ENCODE measurements at places on chromosomes 2 and 18.

DNA sequence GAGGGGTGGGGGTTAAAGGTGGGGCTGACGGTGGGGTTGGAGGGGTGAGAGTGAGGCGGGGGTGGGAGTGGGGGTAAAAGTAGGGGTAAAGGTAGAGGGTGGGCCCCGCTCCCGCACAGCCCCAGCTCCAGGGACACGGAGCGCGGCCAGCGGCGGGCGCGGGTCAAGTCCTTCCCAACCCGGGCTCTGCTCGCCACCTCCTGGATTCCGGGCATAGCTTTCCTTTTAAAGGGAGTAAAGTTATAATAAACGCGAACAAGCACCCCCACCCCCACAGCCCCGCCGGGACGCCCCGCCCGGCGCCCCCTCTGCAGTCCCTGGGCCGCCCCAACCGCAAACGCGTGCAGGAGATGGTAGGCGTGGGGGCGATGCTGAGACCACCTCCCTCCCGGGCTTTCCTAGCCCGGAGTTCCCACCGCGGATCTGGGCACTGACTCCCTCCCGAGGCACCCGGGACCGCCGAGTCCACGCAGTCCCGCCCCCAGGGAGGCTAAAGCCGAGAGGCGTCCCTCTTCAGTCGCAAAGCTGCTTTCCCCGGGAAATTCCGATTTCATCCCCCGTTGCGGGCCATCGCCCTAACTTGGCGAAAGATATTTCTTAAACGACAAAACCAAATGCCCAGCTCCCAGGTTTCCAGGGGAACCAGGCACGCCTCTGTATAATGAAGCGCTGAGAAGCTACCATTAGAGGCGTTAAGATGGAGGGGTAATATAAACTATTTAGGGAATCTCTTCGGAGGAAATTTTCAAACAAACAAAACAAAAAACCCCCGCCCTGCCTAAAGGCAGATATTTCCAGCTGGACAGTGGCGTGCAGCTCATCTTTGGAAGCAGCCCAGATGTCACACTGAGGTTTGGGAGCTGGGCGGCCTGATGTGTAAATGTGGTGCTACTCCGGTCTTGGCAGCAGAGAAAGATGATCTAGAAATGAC lies at the start of gene LIMS2:
Gene LIMS2, minus strand, starts transcription at position 200 of the 931 bp plus-strand sequence. CDS start 506 bp downstream, outside the sequence.
- no peak for DNase-seq

DNA sequence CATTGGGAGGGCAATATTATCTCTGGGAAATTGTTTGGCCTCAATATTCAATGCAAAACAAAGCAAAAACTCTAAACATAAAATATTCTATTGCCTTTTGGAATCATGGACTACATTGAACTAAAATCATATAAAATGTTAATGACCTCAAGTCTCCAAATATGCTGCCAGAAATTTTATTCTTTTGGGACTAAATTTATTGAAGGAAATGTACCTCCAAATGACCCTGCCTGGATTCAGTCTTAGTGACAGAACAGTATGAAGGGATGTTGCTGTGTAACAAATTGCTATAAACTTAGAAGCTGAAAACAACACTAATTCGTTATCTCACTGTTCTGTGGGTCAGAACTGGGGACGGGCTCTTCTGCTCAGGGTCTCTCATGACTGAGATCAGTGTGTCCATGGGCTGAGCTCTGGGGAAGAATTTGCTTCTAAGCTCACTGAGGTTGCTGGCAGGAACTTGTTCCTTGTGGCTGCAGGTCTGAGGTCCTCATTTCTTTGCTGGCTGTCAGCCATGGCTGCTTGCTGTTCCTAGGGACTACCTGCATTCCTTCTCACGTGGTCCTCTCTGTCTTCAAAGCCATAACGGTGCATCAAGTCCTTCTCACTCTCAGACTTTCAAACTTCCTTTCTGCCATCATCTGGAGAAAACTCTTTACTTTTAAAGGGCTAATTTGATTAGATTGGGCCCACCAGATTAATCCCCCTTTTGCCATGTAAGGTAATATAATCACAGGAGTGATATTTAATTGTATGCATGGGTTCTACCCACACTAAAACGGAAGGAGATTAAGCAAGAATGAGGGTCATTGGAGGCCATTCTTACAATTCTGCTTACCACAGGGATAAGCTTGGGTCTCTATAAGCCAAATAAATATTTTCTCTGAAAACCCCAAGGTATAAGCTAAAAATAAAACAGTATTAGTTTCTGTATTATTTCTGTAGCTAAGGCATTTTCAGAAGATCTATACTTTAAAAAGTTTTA lies 149.0 kb downstream of the ADCYAP1 start:
- no peak for DNase-seq

GRCh38 chr2:167890739-167891138 lies 356.7 kb downstream of the STK39 start:
- DNase-seq: no peak

GRCh38 chr18:9521770-9522169 lies 46.5 kb downstream of the RALBP1 start:
- DNase-seq: no peak

DNA sequence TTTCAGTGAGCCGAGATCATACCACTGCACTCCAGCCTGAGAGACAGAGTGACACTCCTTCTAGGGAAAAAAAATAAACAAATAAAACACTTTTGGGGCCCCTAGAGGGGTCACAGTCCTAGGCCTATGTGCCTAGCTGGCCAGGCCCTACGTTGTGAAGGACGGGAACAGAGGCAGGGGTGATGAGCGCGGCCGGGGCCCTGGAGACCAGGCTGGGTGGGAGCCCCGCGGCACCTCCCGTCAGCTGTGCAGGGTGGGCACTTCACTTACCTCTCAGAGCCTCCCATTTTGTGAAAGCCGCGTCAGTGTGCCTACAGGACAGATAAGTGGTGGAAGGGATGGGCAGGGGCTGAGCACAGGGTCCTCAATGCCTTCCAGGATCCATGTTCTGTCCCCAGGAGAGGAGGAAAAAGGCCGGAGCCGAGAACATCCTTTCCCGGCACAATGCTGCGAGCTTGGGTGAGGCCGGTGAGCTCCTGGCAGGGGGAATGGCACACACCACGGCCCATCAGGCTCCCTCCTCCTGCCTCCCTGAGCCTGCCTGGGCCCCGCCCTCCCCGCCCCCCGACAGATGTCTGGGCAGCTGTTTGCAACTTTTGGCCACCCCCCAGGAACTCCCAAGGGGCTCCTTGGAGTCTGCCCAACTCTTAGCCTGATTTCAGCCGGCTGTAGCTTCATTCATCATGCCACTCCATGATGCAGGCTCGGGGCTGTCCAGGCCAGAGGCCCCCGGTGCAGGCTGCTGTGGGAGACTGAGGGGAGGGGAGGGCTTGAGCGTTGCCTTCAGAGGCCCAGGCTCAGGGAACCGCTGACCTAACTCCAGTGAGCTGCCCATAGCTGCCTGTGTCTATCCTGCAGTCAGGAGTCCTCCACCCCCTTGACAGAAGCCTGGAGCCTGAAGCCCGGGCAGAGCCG lies 196.5 kb downstream of the TFCP2L1 start:
- no peak for DNase-seq

DNA sequence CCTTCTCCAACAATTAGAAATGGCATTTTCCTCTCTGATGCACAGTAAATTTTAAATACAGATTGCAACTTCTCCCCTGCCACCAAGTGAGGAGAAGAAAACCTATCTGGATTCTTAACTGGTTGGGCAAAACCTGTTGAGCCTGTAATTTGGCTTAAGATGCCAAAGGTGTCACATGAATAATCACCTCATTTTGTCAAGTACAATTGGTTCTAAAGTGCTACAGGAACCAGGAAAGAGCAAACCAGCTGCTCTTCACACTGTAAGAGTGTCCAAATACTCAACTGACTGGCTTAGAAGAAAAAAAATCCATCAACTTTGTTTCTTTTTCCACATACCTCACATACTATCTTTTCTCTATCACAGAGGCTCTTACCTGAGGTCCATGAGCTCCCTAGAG lies 35.4 kb downstream of the NPC1 start:
- no peak for DNase-seq

DNA sequence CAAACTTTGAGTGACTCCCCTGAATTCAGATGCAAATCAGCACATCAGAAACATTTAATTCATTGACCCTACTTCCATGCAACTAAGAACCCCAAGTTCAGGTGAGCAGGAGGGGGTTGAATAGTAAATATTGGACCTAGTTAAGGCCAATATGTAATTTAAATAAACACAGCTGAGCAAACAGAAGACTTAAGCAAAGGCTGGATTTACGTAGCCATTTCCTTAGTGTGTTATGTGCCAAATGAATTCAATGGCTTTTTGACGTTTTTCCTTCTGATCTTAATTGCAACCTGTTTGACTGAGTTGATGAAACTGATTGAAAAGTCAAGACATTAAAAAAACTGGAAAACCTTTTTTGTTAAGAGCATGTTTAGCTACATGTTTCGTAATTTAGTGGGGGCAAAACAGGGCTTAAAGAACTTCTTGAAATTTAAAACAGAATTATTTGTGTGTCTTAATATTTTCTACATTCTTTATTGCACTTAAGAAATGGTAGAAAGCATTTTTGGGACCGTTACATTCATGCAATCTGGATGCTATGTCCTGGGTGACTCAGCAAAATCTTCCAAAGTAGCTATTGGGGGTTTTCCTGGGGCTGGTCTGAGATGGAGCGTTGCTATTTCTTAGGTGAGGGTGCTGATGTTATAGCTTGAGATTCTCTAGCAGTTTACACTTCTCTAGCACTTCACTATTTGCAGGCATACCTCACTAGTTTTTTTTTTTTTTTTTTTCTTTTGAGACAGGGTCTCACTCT lies 25.5 kb upstream of the KCNE4 start:
- DNase-seq: no peak

GRCh38 chr2:116582850-116583249 lies 1231.6 kb upstream of the DDX18 start:
- DNase-seq: no peak

GRCh38 chr18:79077181-79077580 lies 8.0 kb downstream of the ATP9B start:
- DNase-seq: no peak
